ENCODE measurements at places on chromosomes 12 and 14.

DNA sequence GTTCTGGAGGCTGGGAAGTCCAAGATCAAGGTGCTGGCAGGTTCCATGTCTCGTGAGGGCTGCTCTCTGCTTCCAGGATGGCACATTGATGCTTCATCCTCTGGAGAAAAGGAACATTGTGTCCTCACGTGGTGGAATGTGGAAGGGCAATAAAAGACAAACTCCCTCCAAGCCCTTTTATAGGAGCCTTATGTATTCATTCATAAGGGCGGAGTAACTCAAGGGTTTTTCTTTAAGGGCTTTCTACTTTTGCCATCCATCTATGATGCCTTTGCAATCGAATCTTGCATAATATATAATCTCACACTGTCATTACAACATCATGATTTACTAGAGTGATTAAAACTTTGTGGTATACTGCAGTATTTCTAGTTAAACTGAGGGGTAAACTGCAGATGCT lies 132.7 kb upstream of the DDHD1 start:
- no peak for DNase-seq

DNA sequence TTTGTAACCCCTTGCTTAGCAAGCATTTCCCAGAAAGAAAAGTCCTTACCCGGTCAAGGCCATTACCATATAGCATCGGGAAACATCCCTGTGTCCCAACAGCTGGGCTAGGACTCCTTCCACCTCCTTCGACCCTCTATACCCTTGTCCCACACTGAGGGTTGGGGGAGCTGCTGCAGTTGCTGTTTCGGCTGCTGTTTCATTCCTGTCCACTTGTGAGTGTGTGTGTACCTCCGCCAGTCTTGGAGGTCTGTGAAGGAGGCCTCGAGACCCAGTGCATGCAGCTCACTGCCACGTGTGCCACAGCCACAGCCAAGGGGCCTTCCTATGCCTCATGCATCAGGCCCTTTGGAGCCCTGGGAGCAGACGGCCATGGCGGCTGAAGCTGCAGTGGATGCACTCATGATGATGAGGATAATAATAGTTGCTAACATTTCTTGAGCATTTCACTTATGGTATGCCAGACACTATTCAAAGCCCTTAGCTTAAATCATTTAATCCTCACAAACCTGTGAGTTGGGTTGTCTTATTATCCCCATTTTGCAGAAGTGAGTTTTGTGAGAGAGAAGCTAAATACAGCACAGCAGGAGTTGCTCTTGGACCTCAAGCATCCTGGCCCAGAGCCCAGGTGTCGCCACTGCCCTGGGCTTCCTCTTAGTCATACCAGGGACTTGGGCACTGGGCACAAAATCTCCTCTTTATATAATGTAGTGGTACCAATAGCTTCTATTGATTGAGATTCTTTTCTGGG lies 156.5 kb downstream of the PRKCH start:
- DNase-seq = peak; percentile 54

DNA sequence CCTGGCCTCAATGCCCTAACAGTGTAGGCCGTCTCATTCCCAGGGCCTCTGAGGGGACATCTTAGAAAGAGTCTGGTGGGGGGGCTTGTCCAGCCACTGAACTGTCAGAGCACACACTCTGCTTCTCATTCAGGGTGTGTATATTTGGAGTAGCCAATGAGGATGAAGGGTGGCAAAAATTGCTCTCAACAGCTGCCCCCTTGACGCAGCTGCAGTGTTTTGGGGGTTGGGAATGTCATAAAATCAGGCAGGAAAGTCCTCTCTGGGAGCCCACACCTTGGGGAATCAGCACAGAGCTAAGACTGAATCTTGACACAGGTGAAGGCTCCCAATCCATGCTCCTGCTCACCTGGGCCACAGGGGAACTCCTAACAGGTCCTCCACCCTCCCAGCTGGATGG lies 1.5 kb downstream of the RASAL1 start:
- no peak for DNase-seq

GRCh38 chr14:75197338-75197737 lies 20.9 kb upstream of the TMED10 start:
- DNase-seq = no peak

GRCh38 chr14:70780396-70781075 lies 28.8 kb downstream of the MAP3K9 start:
- no peak for DNase-seq

DNA sequence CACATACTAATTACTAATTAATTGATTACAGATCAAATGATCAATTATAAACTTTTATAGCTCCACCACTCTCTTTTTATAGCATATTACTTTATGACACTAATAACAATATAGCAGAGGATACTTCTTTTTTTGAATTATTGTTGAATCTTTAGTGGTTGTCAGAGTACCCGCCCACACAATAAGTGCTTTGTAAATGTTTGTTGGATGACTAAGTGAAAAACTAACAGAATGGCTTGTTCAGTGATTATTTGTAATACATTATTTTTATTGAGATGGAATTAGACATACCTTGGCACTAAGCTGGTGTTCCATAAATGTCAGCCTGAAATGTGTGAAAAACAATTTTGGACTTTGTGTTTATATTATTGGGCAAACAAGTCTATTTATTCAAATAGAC lies 670.5 kb upstream of the ATXN7L3B start:
- no peak for DNase-seq

GRCh38 chr14:102785595-102785963 lies 8.3 kb downstream of the TRAF3 start:
- DNase-seq = no peak

- DNase-seq = no peak
These were observed 114.9 kb downstream of the TMEM121 start for GRCh38 chr14:105641075-105641937.

GRCh38 chr14:54722791-54723432 lies 156.0 kb downstream of the SAMD4A start:
- DNase-seq = peak; percentile 47

DNA sequence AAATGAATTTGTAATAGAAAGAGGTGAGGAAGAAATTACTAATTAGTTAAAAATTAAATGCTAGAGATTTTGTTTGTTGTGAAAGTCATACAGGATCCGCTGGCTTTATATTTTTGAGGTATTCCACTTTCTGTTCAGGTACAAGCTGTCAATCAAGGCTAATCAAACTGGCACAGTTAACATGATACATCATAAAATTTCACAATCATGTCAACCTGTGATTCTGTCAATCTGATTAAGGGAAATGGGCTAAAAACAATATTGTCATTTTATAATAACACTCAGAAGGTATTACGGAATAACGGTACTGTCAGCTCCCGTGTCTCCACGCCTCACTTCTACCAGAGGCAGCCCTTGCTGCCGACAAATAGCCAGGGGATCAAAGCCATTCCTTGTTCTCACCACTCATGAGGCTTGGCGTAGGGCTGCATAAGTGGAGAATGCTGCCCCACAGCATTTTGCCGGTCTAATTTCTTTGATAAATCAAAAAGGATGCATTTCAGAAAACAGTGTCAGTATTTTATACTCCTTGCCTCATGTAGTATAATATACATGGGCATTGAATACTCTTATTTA lies 352.9 kb downstream of the NPAS3 start:
- DNase-seq = no peak

- DNase-seq = no peak
These were observed 42.2 kb downstream of the NDUFA12 start for GRCh38 chr12:94961256-94961824.

GRCh38 chr14:77812028-77812427 lies 12.1 kb downstream of the ADCK1 start:
- no peak for DNase-seq

DNA sequence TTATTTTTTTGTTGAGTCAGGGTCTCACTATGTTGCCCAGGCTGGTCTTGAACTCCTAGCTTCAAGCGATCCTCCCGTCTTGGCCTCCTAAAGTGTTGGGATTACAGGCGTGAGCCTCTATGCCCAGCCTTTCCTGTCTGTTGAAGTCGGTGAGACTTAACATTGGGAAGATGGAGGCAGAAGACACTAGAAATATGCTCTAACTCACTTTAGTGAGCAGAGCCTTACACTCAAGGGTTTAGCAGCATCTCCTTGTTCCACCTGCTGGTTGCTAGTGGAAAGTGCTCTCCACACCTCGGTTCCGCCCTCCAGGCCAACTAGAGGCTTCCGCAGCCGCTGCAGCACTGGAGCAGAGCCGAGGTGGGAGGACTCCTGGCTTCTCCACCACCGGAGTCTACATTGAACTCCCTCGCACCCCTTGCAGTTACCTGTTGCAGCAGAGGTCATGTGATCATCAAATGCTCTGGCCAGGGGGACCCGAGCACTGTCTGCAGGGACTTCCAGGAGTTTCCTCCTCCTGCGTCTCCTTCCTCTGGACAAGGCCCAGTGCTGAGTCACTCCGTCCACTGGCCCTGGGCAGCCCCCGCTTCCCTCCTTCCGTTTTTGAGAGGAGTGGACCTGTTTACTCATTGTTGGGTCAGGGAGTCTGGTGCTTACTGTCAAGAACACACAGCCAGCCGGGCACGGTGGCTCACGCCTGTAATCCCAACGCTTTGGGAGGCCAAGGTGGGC lies 9.4 kb upstream of the HVCN1 start:
- DNase-seq = peak; percentile 57

- no peak for DNase-seq
These were observed 65.7 kb downstream of the MON2 start for GRCh38 chr12:62532333-62532732.

- DNase-seq = no peak
These were observed 60.5 kb downstream of the CRADD start for GRCh38 chr12:93737457-93738198.

DNA sequence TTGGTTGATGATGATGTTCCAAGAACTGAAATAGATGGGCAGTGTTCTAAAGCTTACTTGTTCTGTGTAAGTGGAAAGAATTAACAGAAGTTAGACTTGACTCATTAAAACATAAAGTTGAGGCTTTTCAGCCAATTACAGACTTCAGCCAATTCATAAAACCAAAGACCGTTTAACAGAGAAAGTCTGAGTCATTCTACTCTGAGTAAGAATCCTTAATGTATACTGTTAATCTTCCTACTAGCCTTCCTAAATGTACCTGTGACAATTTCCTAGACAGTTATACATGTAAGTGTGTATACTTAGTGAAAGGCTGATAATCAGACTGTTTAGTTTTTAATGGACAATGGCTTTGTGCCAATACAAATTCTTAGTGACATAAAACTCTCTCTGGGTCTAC lies 681.0 kb downstream of the RPL10L start:
- no peak for DNase-seq

GRCh38 chr14:59870277-59871165 lies at the start of gene RTN1:
RTN1 (minus strand) TSS chr14:59870776; CDS start chr14:59870630, 146 bp downstream.
- peak; percentile 45 for DNase-seq

- DNase-seq = peak; percentile 15
These were observed 11.8 kb upstream of the DERA start for GRCh38 chr12:15899282-15899870.

DNA sequence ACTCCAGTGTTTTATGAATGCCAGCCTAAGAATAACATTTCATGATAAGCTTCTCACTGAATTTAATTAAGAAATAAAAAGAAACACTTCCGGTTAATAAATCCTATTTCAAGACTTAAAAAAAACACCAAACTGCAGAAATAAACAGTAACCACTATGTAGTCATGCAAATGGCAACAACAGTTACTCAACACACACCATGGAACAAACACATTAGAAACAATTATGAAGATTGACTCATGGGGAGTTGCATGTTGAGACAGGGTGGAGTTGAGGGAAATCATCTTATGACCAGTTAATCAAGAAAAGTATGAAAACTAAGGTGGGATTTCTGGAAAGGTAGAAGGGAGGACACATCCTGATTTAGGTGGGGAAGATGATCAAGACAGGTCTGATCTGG lies 52.7 kb downstream of the PLBD1 start:
- no peak for DNase-seq

DNA sequence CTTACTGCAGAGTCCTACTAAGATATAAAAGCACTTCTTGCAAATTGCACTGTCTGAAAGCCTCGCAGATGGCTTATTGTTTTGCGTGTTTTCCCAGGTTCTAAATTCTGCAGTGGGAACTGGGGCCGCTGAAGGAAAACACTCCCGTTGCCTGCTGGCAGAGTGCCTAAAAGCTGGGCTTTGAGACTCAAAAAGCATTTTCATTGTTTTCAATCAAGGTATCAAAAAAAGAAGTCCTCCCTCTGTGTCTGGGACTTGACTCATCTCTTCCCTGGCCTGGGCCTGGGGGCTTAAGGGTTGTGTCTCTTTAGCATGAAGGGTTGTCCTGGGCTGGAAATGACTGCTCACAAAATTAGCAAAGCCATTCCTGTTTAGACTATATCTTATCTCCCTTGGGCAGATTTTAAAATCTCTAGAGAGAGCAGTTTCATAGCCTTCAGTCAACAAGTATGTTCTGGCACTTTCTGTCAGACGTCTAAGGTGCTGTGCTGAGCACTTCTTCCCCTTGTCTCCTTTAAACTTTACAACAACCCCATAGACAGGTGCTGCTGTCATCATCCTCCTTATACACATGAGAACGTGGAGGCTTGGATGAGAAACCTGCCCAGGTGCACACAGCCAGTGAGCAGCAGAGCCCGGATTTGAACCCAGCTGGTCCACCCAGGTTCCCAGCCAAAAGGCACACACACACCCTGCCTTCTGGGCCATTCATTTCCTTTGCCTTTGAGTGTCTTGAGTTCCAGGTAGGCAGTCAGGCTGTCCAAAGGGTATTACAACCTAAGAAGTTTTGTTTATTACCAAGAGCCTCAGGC lies 31.1 kb downstream of the ELK3 start:
- DNase-seq = no peak
